ENCODE measurements at places on chromosomes 5 and 9.

GRCh38 chr5:150144246-150144801 lies 11.3 kb downstream of the PDGFRB start:
- DNase-seq = peak; percentile 92

GRCh38 chr5:149608936-149609545 lies 27.7 kb downstream of the ARHGEF37 start:
- DNase-seq = peak; percentile 39

DNA sequence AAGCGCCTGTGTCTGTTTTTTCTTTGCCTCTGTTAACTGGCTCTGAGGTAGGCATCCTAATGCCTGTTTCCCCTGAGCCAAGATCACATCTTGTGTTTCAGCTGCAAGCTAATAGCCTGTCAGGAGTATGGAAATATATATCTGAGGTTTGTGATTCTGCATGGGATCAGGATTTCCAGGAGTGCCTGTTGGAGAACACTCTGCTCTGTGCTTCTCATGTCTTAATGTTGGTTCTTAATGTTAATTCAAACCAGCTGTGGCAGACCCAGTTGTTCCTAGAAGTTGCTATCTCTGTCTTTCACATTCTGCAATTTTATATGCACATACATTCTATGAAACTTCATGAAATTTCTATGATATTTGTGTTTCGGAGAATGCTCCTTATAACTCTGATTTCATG lies 72.1 kb downstream of the PGM5 start:
- peak; percentile 3 for DNase-seq

DNA sequence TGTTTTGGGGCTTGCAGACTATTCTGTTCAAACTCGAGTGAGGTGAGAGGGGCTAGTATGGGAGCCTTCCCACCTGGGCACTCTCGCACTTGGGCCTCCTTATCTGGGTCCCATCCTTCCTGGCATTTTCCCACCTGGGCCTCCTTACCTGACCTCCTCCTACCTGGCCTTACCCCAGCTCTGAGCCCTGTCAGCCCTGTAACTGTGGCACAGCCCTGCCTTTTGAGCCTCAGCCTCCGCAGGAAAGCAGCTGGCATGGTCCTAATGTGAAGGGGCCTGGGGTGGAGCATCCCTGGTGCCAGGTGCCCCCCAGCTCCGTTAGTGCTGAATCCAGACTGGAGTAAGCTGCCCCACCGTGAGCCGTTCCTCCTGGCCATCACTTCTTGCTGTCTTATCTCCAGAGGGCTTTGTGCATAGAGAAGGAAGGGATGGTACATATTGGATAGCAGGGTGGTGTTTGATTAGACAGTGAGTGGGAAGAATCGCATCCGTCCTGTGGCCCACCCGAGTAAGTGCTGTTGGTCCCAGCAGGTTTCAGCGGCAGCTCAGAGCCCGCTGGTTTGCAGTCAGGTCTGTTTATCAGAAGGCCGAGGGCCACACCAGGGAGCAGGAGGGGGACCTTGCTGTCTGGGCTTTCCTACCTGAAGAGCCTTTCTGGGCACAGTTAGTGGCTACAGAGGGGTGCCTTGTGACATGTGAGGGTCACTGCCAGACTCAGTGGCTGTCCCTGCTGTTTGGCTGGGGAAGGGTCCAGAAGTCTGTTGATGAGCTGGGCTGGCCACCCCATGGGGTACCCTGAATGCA lies 76.5 kb downstream of the WNK2 start:
- no peak for DNase-seq

GRCh38 chr5:58088941-58089340 lies 370.9 kb downstream of the PLK2 start:
- no peak for DNase-seq

Measured in fibroblast of villous mesenchyme (primary cell).